Activated naive CD8-positive, alpha-beta T cell treated with anti-CD3 and anti-CD28 coated beads, Interleukin-2, amount 10 ng/mL, durations not matched to agents 7 days and 5 days (primary cell): ENCODE measurements at places on chromosomes 2 and 18. TPM values are rescaled to one million over a fixed set of nuclear protein-coding genes. Genes with fewer than 3 reads are reported as not detected.

Gene NEU4
- 0.20 TPM for total RNA-seq

Gene SLC5A7
- not detected for total RNA-seq

Gene ANO7
- 0.97 TPM for total RNA-seq

Gene CLHC1
- total RNA-seq: 19.4 TPM

Gene CTLA4
- total RNA-seq: 7.3 TPM

Gene TUBB8B
- not detected for total RNA-seq

Gene SEMA4F
- 11.1 TPM for total RNA-seq

Gene IL18RAP
- total RNA-seq: 16.8 TPM

Gene AQP4
- not detected for total RNA-seq

Gene PLEK
- 23.4 TPM for total RNA-seq

Gene PPP1R1C
- total RNA-seq: not detected

Gene MAP3K19
- total RNA-seq: not detected

Gene HAAO
- total RNA-seq: 0.28 TPM
